ENCODE measurements at places on chromosomes 1 and 21.

GRCh38 chr1:184014271-184014670 lies 23.3 kb downstream of the COLGALT2 start:
- no peak for DNase-seq

- no peak for DNase-seq
Observed at GRCh38 chr1:162471290-162471853, 26.2 kb upstream of the UHMK1 start.

DNA sequence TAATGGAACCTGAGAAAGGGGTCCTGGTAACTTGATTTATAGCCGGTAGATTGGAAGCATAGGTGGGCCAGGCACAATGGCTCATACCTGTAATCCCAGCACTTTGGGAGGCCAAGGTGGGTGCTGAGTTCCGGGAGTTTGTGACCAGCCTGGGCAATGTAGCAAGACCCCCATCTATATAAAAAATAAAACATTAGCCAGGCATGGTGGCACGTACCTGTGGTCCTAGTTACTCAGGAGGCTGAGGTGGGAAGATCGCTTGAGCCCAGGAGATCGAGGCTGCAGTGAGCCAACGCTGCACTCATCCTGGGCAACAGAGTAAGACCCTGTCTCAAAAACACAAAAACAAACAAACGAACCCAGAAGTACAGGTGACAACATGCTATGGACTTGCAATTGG lies 76.5 kb downstream of the ZNF281 start:
- DNase-seq: no peak

- DNase-seq: no peak
Observed at GRCh38 chr1:181345146-181345545, 138.2 kb upstream of the CACNA1E start.

DNA sequence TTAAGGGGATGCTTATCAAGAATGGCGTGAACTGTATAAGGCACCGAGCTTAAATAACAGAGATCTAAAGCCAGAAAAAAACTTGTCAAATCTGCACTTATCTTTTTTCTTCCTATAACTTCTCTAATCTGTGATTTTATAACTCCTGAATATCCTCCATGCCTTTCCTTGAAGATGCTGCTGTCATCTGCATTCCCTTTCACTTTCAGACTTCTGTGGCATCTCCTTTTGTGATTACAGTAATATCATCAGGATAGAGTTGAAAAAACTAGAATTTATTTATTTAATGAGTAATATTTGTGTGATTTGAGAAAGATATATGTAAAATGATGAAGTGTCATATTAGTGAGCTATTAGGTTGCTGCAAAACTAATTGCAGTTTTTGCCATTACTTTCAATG lies 357.8 kb upstream of the PTBP2 start:
- DNase-seq: no peak

DNA sequence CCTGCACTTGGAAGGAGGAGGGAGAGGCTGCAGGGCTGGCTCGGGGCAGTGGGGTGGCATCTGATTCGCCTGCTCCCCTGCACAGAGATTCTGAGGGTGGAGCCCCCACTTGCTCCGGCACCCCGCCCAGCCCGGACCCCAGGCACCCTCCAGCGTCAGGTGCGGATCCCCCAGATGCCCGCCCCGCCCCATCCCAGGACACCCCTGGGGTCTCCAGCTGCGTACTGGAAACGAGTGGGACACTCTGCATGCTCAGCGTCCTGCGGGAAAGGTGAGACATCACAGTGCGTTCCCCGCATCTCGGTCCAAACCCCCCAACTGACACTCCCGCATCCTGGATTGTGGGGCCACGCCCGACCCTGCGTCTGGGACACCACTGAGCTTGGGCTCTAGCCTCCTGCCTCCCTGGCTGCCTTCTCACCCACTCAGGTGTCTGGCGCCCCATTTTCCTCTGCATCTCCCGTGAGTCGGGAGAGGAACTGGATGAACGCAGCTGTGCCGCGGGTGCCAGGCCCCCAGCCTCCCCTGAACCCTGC lies 7.9 kb downstream of the ADAMTSL4 start:
- no peak for DNase-seq

GRCh38 chr1:1000357-1001056 lies 610 bp upstream of the HES4 start:
- DNase-seq: peak; percentile 57

- DNase-seq: no peak
Observed at GRCh38 chr21:43835050-43835449, 30.0 kb upstream of the AGPAT3 start.

- no peak for DNase-seq
Observed at GRCh38 chr1:11784993-11785769, 20.6 kb downstream of the MTHFR start.

GRCh38 chr1:156993426-156994147 lies 52.0 kb downstream of the ARHGEF11 start:
- DNase-seq: no peak

- DNase-seq: no peak
Observed at GRCh38 chr1:27618341-27619082, 14.6 kb upstream of the AHDC1 start.

DNA sequence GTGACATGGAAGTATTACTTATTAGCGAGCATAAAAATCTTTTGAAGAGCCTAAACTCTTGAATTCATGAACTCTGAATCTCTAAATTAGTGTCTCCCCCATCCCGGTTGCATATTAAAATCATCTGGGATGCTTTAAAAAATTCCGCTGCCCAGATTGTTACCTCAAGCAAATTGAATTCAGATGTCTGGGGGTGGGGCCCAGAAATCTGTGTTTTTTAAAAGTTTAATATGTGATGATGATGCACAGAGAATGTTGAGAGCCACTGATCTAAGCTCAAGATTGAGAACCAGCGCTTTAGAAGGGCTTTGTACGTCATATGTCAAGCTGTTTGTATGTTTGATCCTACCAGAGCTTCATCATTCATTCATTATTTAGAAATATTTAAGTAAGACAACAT lies 446.8 kb downstream of the NUF2 start:
- DNase-seq: no peak

GRCh38 chr1:201358596-201358995 lies 18.9 kb downstream of the TNNT2 start:
- DNase-seq: no peak

GRCh38 chr1:228045405-228045804 lies 37.1 kb upstream of the ARF1 start:
- no peak for DNase-seq

DNA sequence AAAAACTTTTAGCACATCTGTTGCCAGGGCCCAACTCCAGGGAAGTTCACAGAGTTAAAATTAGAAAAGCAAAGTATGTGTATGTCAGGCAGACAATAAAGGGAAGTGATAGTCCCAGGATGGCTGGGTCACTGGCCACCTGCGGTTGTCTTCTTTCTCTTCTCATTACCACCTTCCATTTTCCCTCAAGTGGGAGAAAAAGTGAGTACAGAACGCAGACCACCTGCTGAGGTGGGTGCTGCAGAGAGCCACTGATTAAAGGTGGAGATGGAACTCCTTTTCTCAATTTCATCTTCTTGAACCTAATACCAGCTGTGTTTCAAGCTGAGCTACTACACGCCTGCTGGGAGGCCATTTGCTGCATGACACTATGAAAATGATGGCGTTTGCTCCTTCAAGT lies 88.8 kb upstream of the PDE4B start:
- no peak for DNase-seq
